Fibroblast of the aortic adventitia (primary cell): ENCODE measurements at places on chromosomes 2 and 18.

GRCh38 chr2:130836501-130837174 is at the start of gene ARHGEF4:
TSS of gene ARHGEF4 (plus strand) at chr2:130836914. CDS start at chr2:130836954, 40 bp downstream.
- no peak for DNase-seq

- peak; percentile 61 for DNase-seq
Measured at GRCh38 chr2:159968279-159968900, 94.0 kb downstream of the PLA2R1 start.

- peak; percentile 25 for DNase-seq
Measured at GRCh38 chr2:24049485-24050021, at the start of gene FKBP1B. TSS of gene FKBP1B (plus strand) at chr2:24049741. CDS start at chr2:24049850, 109 bp downstream.

GRCh38 chr18:28071199-28071598 is 105.7 kb downstream of the CDH2 start:
- DNase-seq, result no peak

DNA sequence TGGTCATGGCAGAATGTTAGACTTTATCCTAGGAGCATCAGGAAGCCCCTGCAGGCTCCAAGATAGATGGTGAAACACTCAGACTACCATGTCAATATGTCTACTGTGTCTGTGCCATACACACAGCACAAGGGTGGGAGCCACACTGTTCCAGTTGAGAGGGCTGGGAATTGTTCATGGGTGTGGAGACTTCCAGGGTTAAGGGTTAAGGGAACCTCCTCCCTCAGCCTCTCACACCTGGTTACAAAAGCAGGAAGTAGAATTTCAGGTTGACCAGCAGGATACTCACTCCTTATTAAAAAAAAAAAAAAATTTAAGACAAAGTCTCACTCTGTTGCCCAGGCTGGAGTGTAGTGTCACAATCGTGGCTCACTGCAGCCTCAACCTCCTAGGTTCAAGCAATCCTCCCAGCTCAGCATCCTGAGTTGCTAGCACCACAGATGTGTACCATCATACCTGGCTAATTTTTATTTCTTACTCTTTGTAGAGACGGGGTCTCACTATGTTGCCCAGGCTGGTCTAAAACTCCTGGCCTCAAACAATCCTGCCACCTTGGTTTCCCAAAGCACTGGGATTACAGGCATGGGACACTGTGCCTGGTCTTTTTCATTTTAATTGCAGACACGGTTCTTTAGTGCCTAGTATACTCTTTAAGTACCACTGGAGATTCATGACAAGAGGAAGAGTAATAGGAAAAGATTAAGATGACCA is 26.0 kb downstream of the SULT1C2 start:
- DNase-seq, result no peak
